ENCODE measurements at places on chromosomes 6 and 20.

GRCh38 chr6:73314577-73315492, 39.2 kb downstream of the DPPA5 start:
- no peak for DNase-seq

DNA sequence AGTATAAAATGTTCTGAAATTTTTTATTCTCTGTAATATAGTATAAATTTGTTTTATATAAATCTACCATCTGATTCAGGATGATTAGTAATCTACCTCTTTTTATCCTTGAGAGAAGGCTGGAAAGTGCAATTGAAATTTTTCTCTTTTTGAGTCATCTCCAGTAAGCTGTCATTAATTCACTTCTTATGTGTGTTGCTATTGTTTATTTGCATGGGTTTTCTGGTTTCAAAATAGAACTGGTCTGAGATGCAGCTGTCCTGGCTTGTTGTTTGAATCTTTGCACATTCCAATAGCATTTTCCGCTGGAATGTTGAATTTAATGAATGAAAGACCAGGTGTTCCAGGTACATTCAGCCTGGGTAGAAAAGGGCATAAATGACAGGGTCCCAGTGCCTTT, 24.3 kb upstream of the TAB2 start:
- no peak for DNase-seq

- DNase-seq: no peak
These were observed 5.5 kb downstream of the ANKEF1 start for GRCh38 chr20:10040070-10040975.

DNA sequence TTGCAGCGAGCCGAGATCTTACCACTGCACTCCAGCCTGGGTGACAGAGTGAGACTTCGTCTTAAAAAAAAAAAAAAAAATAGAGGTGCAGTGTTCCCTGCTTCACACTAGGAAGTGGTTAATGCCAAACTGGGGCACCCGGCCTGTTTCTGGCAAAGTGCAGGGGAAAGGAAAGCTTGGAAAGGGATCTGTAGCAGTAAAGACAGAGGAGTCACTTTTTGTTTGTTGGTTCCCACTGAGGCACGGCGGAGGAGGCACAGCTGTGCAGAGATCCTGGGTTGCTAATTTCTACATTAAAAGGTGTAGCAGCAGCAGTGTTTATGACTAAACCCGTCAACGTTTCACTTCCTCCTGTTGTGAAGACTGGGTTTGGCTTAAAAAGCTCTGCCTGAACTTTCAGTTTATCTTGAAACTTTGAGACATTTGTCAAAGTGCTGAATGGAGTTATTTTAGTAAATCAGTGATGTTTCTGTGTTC, 125.6 kb downstream of the CARMIL1 start:
- peak; percentile 90 for DNase-seq

GRCh38 chr6:166618251-166618650, 8.8 kb downstream of the RPS6KA2 start:
- DNase-seq: no peak

DNA sequence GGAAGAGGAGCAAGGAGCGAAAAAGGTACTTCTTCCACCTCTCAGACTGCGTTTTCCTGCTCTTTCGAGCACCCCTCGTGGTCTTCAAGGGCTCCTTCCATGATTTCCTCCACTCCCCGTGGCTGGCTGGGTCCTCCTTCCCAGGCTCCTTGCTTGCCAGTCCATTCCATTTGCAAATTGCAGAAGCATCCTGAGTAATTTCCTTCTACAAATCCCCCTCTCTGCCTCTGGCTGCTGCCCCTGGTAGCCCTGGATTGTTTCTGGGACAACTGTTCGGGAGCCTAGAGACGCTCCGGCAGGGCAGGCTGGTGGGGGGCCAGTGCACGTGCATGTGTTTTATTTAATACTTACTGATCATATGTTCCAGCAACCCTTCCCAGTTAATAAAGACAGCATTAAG, 173.1 kb downstream of the ZMYND8 start:
- DNase-seq: no peak

- DNase-seq: no peak
These were observed 25.7 kb upstream of the CTNNBL1 start for GRCh38 chr20:37668166-37668565.

DNA sequence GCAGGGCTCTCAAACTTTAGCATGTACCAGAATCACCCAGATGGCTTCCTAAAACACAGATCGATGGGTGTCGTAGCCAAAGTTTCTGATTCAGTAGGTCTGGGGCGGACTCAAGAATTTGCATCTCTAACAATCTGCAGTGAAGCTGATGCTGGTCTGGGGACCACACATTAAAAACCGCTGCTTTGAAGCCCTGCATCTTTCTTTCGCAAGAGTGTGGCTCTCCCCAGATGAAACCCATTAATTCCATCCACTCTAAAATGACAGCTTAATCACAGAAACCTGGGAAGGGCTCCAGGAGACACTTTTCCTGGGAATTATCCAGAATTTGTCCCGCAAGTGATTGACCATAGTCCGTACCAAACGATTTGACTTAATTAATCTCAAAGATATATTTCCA, 319.8 kb upstream of the PLCB4 start:
- no peak for DNase-seq

DNA sequence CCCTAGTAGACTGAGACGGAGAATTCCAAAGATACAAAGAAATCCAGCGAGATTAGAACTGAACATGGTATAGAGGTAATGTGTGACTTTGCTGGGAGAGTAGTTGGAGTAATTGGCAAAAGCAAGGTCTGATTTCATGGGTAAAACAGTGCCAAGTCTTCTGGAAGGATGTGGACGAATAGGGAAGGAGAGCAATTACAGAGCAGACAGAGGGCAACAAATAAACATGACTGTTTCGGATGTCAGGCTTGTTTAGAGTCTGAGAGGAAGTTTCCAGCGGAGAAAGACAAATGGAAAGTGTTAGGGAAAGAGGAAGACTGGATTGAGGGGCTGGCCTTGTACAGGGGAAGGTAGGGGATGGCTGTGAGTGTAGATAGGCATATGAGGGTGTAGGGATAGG, 282.2 kb upstream of the PRND start:
- DNase-seq: no peak

DNA sequence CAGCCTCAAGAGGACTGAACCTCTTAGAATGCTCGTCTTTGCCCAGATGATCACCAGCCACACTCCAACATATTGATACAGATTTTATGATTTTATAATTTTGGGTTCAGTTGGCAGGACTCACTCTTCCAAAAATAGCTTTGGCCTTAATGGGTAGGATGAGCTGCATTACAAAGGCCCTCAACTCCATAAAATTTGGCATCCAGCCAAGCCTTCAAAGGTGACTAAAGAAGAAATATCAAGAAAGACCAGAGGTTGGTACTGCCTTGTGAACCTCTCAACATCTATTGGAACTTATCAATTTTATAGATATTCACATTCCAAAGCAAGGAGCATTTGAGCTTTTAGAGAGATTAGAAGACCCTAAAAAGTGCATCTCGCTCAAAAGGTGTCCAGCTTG, 48.4 kb upstream of the SNAP25 start:
- DNase-seq: no peak

DNA sequence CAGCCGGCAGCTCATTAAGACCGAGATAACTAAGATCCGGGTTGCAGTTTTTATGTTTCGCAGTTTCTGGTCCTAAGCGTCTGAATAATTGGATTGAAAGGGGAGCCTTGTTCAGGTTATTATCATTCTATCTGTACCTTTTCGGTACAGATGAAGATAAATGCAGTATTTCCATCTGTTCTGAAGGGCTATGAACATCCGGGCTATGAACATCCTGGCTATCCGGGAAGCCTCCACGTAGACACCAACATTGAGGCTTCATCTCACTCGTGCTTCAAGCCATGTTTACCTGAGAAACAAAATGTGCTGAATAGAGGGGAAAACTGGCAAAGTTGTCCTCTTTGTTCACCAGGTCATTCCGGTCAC, 399 bp upstream of the REPS1 start:
- DNase-seq: no peak

DNA sequence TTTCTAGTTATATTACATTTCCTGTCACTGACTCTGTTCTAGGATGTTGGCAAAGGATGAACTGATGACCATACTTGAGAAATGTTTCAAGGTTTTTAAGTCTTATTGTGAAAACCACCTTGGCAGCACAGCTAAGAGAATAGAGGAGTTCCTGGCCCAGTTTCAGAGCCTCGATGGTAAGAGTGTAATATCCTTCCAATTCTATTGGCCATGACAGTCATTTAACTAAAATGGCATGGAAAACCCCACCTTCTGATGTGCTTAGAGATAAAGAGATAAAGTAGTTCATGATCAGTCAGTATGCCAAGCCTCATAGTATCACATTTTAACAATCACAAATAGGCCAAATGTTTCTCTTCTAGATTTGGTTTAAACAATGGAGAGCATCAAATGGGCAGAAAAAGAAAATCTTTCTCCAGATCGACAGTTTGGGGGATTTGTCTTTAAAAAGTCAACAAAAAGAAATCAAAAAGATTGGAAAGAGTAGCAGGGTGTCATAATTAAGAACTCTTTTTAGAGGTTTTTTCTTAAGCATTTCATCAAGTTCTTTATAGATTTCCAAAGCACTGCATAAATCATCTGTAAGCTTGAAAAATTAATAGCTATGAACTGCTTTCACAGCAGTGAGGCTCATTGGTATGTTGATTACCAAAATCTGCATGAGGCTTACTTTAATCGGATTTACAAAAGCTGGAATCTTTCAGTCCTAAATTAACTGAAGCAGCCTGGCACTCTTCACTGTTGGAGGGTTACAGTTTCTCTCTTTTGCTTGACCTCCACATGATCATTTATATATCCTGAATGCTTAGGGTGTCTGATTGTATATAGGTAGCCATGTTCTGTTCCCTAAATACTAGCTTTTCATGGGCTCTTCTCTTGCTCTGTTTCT, 48.7 kb downstream of the AKIRIN2 start:
- DNase-seq: no peak

DNA sequence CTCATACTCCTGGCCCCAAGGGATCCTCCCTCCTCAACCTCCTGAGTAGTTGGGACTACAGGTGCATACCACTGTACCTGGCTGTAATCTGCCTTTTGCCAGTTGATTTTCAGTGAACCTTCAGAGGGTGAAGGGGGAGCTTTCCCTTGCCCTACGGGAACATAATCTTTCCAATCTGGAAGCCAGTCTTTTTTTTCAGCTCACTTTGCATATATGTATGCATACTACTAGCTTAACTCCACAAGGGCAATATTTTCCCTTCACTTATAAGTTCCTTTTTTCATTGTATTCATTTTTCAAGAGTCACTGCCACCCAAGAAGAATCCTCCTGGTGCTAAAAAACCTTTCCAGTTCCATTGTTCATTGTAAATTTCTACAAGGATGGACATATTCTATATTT, 53.4 kb upstream of the GCM1 start:
- no peak for DNase-seq

GRCh38 chr6:89198235-89198634, 18.9 kb downstream of the GABRR1 start:
- DNase-seq: no peak

DNA sequence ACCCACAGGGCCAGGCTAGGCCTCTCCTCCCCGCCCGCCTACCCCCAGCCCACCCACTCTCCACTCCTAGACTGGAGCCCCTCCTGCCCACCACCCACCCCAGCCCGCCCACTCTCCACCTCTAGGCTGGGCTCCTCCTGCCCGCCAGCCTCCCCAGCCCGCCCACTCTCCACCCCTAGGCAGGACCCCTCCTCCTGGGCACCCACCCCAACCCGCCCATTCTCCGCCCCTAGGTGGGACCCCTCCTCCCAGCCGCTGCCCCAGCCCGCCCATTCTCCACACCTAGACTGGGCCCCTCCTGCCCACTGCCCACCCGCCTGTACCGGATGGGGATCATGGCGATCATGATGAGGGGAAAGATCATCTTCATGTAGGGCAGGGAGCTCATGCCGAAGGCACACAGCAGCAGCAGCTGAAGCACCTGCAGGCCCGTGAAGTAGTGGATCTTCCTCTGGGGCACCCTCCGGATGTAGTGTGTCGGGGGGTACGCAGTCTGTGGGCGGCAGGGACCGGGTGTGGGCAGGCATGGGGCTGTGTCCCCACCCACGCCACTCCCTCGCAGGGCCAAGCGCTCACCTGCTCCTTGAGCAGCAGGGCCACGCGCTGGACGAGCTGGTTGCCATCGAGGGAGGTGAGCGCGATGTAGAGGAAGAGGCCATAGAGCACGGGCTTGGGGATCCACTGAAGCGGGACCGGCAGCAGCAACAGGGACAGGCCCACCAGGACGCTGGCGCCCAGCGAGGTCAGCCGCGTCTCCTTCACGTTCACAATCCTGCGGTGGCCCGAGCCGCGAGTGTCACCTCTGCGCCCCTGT, 10.8 kb downstream of the SLC4A11 start:
- no peak for DNase-seq

GRCh38 chr20:62030834-62031434, 34.7 kb downstream of the TAF4 start:
- DNase-seq: peak; percentile 59

DNA sequence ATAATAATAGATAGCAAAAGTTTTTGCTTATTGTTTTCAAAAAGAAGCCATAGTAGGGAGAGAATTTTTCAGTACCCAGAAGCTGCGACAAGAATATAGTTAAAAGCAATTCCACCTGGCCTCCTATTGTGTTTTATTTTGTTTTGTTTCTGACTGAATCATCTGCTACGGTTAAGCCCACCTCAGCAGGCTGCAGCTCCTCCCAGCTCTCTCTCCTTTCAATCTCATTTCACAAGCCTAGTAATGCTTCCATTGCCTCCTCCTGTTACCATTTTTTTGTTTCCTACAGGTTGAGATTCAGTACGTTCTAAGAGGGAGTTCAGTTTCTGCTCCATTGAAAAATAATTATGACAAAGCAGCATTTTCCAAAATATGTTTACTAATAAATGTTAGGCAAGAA, 77.9 kb downstream of the PCSK2 start:
- no peak for DNase-seq
